CMK (cell line): ENCODE measurements at places on chromosomes 13 and 19.

GRCh38 chr19:42324655-42325307 is 654 bp upstream of the MEGF8 start:
- DNase-seq: no peak

DNA sequence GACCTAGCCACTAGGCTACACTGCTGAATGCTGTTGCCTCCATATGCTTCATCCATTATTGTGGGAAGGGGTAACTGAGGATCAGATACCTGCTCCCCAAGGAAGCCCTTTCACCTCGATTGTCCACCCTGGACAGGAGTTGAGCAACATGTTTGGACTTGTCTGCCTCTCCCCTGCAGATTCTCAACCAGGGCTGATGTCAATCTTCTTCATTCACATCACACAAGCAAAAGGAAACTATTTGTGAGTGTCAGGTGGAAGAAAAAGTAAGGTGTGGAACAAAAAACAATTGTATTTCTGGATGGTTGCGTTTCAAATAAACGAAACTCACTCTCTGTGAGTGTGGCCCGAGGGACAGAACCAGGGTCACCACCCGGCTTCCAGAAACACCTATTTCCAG is 29.5 kb upstream of the MUC16 start:
- no peak for DNase-seq

DNA sequence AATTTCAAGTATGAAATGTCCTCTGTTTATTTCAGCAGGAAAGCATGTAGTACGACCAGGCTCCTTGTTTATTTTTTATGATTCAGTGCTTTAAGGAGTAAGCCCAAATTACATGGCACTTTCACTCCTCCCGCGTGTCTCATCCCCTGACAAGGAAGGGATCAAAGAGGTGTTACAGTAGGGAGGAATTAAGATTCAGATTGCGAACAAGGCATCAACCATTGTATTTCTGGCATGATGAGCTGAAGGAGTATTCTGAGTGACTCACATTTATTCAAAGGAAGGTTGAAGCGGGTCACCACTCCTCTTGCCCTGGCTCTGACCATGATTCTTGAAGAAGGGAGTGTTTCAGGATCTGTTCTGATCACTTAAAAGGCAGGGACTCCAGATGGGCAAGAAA is 46.1 kb upstream of the CNMD start:
- no peak for DNase-seq

DNA sequence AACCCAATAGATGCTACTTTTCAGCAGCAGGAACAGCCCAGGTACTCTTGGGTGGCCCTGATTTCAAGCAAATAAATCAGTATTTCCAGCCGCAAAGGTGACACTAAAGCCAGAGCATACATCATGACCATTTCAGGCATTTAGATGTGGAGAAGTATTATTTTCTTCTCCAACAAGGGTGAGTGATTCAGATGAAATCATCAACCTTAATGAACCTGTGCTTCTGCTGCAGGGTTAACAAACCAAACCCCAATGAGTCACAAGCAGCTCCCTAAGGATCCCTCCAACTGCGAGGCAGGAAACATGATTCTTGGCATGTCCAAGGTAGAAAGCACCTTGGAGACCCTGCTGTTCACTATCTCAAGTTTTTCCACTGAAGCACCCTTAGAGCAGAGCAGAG is 32.7 kb downstream of the MBNL2 start:
- no peak for DNase-seq

DNA sequence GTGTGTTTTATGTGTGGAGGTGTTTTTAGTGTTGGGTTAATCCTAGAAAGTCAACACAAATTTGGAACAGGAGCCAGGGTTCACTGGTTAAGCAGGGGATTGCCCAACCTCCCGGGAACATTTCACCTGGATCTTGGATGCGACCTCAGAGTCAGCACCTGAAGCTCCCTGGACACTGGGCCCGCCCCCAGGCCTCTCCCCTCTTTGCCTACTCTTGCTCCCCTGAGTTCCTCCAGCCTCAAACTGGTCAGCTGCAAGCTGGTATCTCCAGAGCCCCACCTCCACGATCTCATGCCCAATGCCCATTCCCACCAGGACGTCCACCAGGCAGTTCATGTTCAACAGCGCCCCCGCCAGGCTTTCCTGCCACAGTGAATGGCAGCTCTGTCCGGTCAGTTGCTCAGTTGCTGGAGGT is 9.7 kb downstream of the HSD17B14 start:
- no peak for DNase-seq

GRCh38 chr13:23129331-23129730 is 51.4 kb upstream of the SGCG start:
- DNase-seq: no peak

DNA sequence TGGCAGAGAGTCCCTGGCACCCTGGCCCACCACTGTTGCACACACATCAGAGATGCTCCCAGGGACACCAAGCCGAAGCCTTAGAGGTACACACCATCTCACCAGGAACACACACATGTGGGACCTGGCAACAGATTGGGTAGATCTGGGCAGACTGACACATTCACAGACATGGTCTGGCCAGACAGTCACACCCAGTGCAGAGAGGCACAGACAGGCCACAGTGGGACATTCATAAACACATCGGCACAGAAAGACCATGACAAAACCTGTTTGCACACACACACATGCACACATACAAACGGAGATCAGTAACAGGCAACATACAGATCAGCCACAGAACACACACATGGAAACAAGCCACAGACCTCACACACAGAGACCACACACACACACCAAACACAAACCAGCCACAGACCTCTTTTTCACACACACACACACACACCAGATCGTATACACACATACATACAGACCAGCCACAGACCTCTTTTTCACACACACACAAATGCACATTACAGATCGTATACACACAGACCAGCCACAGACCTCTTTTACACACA is 6.3 kb upstream of the JUNB start:
- DNase-seq: peak; percentile 80

- DNase-seq: no peak
Observed at GRCh38 chr19:50722201-50723013, 757 bp upstream of the CLEC11A start.

GRCh38 chr13:45341799-45342500 is 967 bp upstream of the TPT1 start:
- DNase-seq: no peak
